ENCODE measurements at places on chromosomes 5 and 9.

GRCh38 chr5:177353093-177353492 is 1.6 kb upstream of the LMAN2 start:
- no peak for DNase-seq

- DNase-seq = peak; percentile 81
Measured at GRCh38 chr5:31854181-31855133, 215.5 kb downstream of the PDZD2 start.

DNA sequence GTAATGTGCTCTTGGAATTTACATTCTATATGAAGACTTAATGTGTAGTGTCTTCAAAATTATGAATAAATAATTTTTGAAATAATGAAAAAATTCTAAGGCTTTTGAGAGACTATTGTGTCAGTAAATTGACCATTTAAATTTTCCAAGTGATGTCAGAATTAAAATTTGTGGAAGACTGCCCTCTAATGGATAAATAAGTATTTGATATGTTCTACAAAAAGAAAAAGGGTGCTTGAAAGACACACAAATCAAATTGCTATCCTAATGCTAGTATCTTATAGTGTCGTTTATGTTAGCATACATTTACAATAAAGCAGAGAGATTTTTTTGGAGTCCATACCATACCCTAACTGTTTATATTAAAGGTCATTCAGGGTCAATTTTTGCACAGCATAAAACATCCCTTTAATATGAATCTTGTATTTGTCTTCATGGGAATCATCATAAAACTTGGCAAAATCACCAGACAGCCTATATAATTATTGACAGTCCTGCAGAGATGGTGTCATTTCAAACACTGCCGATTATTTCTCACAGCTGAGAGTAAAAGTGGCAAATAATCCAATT is 120.8 kb upstream of the SLC27A6 start:
- no peak for DNase-seq

GRCh38 chr5:140076788-140077187 is 33.7 kb upstream of the NRG2 start:
- DNase-seq = no peak

- DNase-seq = no peak
Measured at GRCh38 chr9:92963831-92964606, 16.7 kb downstream of the FGD3 start.

GRCh38 chr5:121979691-121980090 is 17.9 kb downstream of the SRFBP1 start:
- no peak for DNase-seq

DNA sequence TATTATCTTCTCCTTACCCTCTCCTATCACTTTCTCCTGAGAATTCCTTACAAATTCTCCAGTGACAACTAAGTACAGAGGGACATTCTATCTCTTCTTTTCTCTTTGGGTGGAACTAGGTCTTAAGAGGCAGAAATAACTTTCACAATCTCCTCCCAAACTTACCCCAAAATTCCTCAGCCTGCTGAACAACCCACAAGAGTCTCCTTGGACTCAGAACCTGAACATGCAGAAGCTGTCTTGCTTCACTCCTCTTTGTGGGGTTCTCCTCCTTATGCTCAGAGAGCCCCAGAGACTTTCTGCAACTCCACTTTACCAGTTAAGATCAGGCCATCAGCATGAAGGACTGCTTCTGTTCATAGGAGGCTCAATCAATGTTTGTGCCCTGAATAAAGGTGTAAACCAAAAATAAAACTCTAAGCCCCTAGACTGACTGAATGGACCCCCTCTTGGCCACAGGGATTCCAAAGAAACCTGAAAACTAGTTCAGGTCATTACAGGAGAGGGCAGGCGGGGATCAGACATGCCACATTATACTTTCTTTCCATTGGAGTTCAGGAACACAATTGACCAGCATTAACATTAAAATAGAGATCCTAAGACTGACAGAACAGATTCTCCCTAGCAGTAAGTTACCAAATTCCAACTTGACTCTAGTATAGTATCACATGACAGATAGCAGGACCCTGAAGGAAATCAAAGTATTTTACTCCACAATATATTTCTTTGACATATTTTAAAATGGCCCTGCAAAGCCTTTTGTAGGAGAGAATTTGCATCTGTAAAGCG is 179.7 kb upstream of the FBXL17 start:
- no peak for DNase-seq

- no peak for DNase-seq
Measured at GRCh38 chr5:150946351-150946905, 41.6 kb upstream of the ZNF300 start.

DNA sequence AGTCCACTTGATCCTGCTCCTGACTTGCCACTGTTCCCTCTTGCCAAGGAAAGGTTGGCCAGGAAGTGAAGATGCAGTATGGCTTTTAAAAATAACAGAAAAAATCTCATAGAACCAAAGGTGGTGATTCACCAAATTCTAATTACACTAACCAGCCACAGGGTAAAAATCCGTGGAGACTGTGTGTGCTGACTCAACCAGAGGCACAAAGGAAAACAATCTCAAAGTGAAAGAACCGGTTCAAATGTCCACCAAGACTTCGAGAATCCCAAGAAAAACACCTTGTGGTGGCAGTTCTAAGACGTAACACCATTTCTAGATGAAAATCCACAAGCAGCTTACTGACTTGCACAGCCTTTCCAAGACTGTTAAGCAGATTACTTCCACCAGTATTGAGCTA is 279.1 kb downstream of the TLE1 start:
- DNase-seq = no peak

DNA sequence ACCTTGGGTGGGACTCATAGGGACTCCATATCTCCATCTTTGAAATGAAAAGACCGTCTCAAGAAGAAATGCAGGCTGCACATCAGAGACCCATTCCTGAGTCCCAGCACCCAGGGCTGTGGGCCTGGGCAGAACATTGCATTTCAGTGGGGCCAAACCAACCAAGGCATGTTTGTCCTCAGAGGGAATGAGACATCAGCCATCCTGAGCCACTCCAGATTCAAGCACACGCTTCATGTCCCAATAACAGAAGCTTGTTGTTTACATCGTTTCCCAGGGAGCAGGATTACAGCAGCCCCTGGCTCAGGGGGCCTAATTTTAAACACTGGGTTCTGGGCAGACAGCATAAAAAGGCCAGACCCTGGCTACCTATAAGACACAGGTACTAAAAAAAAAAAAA is 24.3 kb downstream of the DUSP1 start:
- no peak for DNase-seq

DNA sequence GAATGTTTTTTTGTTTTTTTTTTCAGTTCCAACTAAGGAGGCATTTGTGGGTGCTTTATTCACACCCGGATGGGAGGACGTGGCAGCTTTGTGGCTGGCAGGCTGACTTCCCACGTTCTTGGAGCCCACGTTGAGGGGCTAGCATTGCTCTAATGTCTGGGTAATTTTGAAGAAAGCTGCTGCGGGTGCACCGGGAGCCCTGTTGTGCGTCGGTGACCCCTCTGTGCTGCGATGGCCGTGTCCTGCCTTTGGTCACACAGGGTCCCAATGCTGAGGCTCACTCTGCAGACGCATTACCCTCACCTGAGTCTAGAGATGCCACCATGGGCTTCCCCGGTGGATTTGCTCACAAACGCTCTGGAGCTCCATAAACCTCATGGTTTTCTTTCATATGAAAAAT is 34.2 kb downstream of the NDUFS6 start:
- no peak for DNase-seq

GRCh38 chr5:21145376-21145775 is 1157.4 kb upstream of the CDH18 start:
- no peak for DNase-seq

GRCh38 chr5:126511961-126512360 is 83.1 kb downstream of the ALDH7A1 start:
- DNase-seq = no peak

DNA sequence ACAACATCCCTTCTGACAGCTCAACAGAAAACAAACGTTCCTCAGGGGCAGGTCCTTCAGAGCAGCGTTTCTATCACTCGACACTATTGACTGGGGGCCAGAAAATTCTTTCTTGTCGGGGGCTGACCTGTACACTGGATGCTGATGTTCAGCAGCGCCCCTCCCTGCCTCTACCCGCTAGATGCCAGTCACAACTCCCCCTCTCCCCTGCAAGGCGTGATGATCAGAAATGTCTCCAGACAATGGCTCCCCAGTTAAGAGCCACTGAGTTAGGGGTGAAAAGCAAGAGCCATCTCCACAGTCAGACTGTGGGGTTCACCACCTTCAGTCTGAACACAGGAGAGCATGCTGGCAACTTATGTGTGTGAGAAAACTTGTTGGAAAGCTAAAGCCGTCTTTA is 39.8 kb downstream of the SERINC5 start:
- DNase-seq = no peak

GRCh38 chr5:174589599-174589998 is 134.8 kb upstream of the MSX2 start:
- DNase-seq = no peak

GRCh38 chr9:81032831-81033230 is 656.5 kb downstream of the TLE1 start:
- DNase-seq = no peak

GRCh38 chr9:100428871-100429654 is 2.1 kb downstream of the MSANTD3 start:
- no peak for DNase-seq

Measured in NCI-H524 treated with DMSO at 0.1 percent for 48 hours (cell line).